ENCODE measurements at places on chromosomes 11 and 22.
A peak's percentile ranks its signal among the peaks of the same experiment; 100 is the strongest.

DNA sequence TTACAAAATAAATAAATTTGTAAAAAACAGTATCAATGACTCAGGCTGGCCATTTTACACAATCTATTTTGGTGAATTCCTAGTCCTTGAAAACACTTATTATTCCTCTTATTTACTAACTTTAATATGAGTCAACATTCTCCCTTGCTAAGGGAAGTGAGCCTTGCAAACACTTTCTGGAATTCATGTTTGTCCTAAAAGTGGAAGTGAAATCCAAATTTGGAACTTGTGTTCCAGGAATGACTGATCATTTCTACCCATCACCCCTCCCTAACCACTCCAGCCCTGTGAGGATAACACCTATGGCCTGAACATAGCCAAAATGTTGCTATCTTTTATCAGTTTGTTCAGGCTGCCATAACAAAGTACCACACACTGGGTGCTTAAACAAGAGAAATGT is 83.1 kb downstream of the OR5AK2 start:
- DNase-seq: no peak

DNA sequence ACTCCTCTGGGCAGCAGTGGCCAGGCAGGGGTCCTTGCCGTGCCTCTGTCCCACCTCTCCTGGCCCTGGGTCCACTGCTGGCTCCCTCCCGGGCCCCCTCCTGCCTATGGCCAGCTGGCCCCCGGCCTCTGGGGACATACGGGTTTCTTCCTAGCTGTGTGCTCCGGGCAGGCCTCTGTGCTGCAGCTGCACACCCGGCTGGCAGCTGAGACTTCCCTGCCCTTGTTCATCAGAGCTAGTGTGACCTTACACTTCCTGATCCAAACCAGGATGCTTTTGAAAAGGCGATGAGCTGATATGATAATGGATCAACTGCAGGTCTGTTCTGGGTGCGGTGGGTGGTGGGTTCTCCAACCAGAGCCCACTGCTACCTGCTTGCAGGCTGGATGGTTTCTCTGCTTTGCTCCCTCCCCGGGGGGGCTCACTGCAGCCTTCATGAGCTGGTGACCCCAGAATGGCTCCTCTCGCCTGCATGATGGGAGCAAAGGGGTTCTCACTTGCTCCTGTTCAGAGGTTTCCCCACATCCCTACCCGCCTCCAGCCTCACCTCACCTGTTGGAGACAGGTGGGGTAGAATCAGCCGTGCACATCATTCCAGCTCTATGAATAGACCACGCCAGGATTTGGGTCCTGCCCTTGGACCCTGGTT is 13.3 kb downstream of the B3GAT1 start:
- no peak for DNase-seq

GRCh38 chr11:95536047-95536690 is 253.4 kb downstream of the FAM76B start:
- DNase-seq: no peak

DNA sequence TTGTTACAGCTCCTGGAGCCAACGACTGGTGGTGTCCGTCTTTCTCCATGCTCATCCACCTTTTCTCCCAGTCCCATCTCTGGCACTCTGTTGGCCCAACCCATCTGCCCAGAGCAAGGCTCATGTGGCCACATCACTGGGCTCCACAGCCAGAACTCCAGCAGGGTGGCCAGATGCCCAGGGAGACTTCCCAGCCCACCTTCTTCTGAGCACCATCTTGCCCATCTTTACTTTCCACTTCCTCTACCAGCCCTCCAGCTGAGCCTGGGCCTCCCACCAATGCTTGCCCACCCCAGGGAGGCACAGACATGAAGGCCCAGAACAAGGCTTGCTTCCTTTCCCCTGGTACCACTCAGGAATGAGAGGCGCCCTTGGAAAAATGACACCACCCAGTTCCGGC is 116.8 kb downstream of the BUD13 start:
- DNase-seq: no peak

DNA sequence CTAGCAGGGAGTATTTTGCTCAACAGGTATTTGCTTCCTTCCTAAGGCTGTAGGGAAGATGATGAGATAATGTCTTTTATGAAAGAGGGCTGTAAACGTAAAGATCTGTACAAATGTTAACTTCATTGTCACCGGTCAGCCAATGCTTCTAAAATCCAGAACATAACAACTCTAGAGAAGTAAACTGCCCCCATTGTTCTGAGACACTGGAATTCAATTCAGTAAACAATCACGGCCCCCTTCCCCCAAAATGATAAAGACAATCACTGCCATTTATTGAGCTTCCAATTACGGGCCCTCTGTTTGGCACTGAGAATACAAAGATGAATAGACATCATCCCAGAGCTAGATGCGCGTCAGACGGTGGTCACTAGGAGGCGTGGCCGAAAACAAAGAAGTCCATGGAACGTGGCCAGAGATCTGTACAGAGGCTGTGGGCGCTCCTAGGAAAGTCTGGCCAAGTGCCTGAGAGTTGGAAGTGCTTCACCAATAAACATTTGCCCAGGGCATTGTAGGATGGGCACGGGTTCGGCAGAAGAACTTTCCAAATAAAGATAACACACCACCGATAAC is 576 bp downstream of the TMEM258 start:
- peak; percentile 21 for DNase-seq

- no peak for DNase-seq
These were observed 65.6 kb upstream of the PTPRJ start for GRCh38 chr11:47914743-47915142.

Data from central memory CD4-positive, alpha-beta T cell (primary cell).